ENCODE measurements at places on chromosomes 16 and 17.
A peak's percentile ranks its signal among the peaks of the same experiment; 100 is the strongest.

DNA sequence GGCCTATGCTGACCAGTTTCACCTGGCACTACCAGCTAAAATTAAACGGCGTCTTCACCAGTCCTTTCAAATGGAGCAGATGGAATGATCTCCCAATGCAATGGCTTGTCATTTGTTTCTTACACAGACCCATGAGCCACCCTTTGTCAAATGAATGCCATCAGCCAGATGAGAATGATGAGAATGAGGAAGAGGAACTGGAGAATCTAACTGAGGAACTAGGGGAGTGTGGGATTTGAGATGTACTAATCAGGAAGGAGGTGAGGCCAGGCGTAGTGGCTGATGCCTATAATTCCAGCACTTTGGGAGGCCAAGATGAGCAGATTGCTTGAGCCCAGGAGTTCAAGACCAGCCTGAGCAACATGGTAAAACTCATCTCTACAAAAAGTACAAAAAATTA is 116.4 kb downstream of the HS3ST3A1 start:
- no peak for DNase-seq

DNA sequence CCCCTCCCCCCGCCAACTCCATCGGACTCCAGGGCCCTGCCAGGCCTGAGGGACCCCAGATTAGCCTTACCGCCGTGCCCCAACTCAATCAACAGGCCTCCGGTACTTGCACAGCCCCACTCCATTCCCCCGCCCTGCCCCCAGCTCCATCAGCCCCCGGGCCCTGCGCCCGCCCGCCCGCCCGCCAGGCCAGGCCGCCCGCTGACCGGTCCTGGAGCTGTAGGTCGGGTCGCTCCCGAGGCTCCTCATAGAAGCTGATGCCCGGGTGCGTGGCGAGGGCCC is 308 bp downstream of the GTF3C1 start:
- DNase-seq: no peak

- peak; percentile 57 for DNase-seq
Observed at GRCh38 chr17:63881935-63882601, at the start of gene GH2. Gene GH2, minus strand, starts transcription at chr17:63881944. Its CDS starts 143 bp downstream, at chr17:63881801.

GRCh38 chr16:87178177-87178863 is 138.9 kb downstream of the C16orf95 start:
- DNase-seq: no peak

DNA sequence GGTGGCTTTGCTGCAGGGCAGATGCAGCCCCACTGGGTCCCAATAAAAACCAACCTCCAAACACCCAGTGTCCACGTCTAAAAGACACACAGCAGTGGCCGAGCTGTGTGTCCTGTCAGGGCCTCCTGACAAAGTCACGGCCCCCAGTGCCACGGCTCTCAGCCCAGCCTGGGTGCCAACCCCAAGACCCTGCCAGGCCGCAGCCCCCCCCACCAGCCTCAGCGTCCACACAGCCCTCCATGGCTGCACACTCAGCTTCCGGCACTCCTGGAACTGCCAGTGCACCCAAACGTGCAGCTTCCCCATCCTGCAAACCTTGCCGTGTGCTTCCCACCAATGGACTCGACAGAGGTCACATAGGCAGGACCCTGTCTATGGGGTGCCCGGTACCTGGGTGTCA is 3.6 kb upstream of the CCDC154 start:
- no peak for DNase-seq

DNA sequence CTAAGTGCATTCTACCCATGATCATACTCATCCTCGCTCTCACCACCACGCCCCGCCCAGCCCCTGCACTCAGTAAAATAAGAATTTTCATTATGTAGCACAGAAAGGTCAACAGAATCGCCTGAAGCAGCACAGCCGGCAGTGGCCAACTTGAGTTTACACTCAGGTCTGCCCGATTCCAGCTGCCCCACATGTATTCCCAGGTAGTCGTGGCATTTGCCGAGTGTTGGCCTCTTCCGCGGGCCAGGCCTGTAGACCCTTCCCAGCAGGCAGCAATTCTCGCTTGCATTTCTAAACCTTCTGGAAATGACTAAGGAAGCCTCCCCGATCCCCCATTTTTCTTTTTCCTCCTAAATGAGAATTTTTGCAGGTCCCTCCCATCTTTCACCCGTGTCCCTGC is 609 bp downstream of the CNGB1 start:
- no peak for DNase-seq

- peak; percentile 61 for DNase-seq
Observed at GRCh38 chr17:15941781-15942180, 3.1 kb upstream of the ADORA2B start.

DNA sequence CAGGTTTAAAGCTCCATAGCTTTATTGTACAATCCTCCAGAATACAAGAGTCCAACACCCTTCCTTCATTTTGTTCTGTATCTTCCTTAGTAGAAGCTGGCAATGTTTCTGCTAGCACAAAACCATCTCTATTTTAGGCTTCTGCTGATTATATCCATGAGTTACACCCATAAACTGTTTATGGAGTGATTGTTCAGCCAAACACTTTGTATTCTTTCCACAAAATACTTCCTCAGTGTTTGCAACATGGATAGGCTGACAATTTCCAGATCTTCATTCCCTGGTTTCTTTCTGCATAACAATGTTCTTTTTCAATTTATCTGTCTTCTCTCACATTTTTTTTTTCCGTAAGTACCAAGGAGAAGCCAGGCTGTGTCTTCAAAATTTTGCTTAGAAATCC is 839.9 kb upstream of the CDH8 start:
- no peak for DNase-seq

GRCh38 chr16:82639666-82640336 is 13.0 kb downstream of the CDH13 start:
- peak; percentile 56 for DNase-seq

DNA sequence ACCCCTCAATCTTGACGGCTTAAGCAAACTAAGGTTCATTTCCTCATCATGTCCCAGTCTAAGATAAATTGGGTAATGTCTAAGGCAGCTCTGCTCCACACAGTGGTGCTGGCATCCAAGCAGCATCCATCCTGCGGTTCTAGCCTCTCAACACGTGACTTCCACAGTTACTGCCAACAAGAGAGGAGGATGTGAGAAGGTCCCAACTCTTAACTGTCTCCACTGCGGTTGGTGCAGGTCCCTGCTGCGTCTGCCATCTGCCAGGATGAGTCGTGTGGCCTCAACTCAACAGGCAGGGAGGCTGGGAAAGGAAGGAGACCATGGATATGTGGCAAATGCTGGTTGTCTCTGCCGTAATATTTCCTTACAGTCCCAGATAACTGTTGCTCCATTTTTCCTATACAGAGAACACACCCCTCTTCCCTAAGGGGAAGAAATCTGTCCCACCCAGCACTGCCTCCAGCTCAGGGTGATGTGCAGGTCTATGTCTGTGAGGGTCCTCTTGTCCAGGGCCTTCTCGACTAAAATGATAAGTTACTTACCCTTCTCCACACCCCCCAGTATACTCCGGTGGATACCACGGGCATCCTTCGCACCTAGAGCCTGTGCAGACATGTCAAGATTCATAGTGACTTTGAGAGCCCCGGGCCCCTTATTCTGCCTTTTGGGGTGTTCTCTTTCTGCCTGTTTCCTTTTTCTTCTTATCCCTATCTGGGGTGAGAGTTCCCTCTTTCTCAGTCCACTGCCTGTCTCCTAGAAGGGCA is 64.7 kb downstream of the KCNJ18 start:
- DNase-seq: no peak

GRCh38 chr17:81339534-81340296 is 44.6 kb upstream of the SLC38A10 start:
- DNase-seq: no peak

GRCh38 chr17:21213638-21214014 is 335 bp downstream of the TMEM11 start:
- DNase-seq: peak; percentile 26

GRCh38 chr16:52548261-52549010 is 1.5 kb upstream of the TOX3 start:
- no peak for DNase-seq

DNA sequence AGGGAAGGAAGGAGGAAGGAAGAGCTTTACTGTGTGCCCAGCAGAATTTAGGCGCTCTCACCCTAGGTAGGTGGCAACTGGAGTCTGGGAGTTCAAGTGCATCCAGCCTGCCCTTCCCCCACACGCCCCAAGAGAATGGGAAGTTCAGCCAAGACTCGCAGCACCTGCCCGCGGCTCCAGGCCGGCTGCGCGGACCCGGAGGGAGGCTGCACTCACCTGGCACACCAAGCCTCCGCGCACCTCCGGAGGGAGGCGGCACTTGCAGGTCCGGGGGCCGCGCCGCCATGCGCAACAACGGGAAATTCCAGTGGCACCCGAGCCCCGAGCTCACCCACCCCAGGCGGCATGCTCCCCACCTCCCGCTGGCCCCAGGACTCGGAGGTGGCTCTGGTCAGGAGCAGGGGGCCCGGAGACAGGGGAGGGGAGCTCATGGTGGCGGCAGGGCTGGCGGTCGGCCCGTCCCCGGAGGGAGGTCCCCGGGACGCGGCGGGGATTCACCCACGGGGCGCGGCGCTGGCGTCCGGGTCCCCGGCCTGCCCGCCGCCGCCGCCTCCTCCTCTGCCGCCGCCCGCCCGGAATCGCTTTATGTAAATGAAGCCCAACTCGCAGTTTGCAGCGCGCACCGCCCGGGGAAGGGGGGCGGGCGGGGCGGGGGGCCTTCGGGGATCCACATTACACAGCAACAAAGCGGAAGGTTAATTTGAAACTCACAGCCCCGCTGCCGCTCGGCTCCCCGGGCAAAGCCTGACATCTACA is at the start of gene ZFHX3:
Gene ZFHX3 (minus strand): TSS at position 593 of the 756 bp plus-strand sequence. CDS start 87,983 bp downstream, outside the sequence.
- peak; percentile 33 for DNase-seq

- no peak for DNase-seq
Observed at GRCh38 chr17:63694950-63695773, 4.8 kb downstream of the LIMD2 start.

- DNase-seq: no peak
Observed at GRCh38 chr17:82301300-82301915, 16.0 kb downstream of the CD7 start.
